CD4-positive, alpha-beta T cell (primary cell): ENCODE measurements at places on chromosomes 7 and 10.

- no peak for DNase-seq
Observed at GRCh38 chr10:86678999-86679792, 10.9 kb downstream of the LDB3 start.

GRCh38 chr10:128280271-128280670, 154.0 kb upstream of the MKI67 start:
- no peak for DNase-seq

DNA sequence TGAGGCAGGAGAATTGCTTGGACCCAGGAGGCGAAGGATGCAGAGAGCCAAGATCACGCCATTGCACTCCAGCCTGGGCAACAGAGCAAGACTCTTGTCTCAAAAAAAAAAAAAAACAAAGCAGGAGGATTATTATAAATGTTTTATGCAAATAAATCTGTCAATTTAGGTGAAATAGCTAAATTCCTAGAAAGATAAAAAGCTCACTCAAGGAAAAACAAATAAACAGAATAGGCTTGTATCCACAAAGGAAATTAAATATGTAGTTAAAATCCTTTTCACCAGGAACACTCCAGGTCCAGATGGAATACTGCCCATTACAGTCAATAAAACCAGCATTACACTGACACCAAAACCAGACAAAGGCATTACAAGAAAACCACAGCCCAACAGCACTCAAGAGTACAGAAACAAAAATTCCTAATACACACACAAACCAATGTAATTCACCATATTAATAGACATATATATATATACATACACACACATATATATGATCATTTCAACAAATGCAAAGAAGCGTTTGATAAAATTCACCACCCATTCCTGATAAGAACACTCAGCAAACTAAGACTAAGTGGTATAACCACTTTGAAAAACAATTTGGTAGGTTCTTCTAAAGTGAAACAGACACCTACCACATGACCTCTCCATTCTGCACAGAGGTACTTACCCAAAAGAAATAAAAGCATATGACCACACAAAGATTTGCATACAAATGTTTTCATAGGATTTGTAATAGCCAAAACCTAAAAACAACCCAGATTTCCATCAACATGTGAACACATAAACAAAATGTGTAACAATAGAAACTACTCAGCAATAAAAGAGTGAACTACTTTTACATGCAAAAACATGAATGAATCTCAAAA, 38.8 kb downstream of the ABI1 start:
- DNase-seq, result no peak

DNA sequence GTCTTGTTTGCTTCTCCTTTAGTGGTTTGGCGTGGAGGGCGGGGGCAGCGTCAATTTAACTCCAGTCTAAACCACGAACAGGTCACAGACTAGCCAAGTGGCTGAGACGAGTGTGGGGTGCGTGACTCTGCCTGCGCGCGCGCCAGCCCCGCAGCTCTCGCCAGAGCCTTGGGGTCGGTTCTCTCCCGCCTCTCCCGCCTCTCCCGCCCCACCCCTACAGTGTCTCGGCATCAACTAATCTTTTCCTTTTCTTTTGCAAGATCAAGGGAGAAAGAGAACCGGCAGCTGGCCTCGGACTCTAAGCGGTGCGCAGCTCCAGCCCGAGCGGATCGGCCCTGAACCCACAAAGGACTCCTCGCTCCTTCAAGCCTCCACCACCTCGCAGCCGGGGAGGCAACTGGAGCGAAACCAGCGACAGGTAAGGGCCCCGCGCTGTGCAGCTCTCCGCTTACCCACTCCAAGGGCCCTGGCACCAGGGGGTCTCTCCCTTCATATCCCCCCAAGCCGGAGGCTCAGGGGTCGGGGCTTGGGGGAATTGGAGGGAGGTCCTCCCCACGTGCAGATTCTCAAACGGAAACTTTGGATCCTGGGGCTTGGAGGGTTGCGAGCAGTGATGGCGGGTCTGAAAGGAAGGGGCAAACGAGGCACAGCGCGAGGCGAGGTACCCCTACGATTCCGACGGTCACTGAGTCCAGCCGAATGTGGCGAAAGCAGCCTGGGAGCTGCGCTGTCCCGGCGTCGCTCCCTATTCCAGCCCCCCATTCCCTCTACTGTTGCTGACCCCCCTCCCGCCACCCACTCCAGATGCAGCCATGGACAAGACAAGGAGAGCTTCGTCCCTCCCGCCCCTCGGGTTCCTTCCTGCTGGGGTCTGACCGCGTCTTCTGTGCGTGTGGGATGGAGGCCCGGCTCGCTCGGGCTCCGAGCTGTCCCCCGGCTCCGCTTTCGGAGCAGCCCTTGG, 829 bp downstream of the CHRM2 start:
- DNase-seq, result no peak

DNA sequence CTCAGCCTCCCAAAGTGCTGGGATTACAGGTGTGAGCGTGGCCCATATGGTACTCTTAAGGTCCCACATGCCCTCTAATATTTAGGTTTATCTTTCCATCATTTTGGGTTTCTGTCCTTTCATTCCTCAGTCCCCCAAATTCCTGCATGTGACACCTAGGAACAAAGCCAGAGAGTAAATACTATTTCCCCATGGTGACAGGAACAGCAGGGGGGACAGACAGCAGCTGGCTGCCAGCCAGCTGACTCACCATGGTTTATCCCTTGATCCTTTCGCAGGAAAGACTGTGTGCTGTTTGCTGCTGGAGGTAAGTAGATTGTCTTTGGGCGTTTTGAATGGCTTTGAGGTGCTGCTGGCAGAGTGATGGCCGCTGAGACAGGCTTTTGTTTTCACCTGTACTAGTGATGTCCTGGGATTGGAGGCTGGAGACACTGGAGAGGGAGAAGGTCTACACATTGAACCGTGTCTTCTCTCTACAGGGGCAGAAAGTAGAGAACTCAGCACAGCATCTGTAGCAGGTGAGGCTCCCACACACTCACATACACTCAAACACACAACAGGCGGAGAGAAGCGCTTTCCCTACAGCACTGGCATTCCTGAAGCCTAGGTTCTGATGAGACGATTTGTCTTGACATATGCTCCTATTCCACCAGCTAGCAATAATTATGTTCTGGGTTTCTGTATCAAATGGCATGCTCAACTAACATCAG, 83.7 kb upstream of the EFCAB10 start:
- no peak for DNase-seq

DNA sequence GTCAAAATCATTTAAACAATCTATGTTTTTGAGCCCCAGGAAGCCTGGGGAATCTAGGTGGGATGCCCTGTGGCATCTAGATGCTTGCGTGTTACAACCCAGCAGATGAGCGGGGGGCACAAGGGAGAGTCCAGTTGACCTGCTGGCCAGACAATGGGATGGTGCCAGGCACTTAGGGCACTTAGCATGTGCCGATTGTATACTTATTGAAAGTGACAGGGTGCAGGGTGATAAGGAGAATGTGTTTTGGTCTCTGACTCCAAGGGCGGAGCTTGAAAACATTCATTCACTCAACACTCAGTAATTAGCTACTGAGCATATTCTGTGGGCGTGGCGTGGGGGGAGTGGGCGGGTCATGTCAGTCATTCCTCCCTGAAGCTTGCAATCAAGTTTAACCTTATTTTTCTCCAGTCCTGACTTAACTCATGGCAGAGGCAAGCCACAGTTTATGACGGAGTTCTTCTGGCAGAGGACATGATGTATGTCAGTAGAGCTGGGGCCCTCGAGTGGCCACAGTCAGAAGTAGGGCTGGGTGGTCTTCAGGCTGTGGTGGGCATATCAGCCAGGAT, 115.1 kb downstream of the PRKCQ start:
- DNase-seq, result no peak

DNA sequence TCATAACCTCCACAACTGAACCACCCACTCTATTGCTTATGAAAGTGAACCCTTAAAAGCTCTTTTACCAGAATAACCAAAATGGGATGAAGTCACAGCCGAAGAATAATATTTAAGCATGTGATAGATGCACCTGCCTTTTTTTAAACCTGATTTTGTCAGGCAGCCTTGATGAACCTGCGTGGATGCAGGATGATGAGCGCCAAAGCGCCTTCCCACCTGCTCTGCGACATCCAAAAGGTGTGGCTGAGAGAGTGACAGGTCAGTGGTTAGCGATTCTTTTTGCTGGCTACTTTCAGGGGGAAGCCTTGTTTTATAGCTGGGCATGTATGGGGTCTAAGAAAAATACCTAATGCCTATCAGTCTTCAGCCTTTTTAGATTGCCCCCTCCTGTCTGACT, 157.8 kb downstream of the FANK1 start:
- no peak for DNase-seq

DNA sequence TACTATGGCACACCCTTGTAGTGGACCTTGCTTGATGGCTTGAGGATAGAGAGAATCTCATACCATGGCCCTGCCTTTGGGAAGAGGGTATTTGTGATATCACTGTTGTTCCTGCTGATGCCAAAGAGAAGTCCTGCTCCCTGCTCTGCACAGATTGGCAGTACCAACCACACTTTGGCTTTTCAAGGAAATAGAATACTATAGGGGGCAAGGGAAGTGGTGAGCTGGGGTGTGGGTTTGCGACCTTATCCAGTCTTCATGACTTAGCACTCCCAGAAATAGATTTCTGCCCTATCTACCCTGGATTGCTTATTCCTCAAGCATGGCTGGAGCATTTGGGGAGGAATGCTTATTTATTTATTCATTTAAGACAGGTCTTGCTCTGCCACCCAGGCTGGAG, 6.8 kb upstream of the MAPK8 start:
- DNase-seq, result no peak

DNA sequence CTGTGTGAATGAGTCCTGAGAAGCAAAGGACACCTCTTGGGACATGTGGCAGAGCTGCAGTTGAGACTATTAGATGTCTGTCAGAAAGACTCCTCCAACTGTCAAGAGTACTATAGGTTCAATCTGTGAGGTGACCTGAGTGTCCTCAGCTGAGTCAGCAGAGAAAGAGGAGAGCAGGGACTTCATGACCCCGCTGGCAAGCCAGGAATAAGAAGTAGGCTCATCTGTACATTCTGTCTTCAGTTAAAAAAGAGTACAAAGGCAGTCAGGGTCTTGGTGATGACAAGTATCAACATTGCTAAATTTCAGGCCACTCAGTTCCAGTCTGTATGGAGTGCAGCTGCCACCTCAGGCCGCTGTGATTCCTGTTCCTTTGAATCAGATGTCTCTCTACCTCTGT, 25.1 kb downstream of the HECTD2 start:
- DNase-seq, result no peak

GRCh38 chr7:110148054-110148453, 942.9 kb upstream of the LRRN3 start:
- no peak for DNase-seq

- DNase-seq, result no peak
Observed at GRCh38 chr10:125538947-125539731, 143.8 kb downstream of the TEX36 start.

GRCh38 chr10:91366704-91367103, 43.4 kb upstream of the HECTD2 start:
- no peak for DNase-seq

GRCh38 chr10:84739641-84740040, 411.3 kb downstream of the CCSER2 start:
- no peak for DNase-seq

DNA sequence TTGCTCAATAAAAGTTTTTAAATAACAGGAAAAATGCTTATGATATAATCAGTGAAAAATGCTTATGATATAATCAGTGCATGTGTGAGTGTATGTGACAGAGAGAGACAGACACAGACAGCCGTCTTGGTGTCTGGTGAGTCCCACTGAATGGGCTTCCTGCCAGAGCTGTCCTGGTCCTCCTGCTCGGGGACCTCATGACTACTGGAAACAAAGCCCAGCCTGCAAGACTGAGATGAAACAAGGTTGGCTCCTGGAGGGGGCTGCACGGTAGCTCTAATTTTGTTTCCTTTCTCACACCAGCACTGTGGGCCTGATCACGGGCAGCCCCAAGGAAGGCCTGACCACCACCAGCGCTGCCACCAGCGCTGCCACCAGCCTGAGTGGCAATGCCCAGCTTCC, 57.3 kb downstream of the NRP1 start:
- no peak for DNase-seq

DNA sequence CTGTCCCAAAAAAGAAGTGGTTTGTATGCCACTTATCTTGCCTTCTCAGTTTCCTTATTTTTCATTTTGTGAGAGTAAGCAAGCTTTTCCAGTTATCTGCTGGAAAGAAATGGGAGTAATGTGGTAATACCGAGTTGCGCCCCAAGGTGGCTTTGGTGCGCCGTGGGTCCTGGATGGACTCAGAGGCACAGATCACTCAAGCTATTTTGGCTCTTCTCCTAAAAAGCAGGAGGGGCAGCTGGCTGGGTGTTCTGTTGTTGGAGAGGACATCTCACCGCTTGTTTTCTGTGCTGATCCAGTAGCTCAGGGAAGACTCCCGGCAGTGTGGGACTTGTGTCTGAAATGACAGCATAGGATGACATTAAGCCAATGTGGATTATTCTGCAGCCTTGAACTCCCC, 16.4 kb downstream of the PRKRIP1 start:
- peak; percentile 29 for DNase-seq

DNA sequence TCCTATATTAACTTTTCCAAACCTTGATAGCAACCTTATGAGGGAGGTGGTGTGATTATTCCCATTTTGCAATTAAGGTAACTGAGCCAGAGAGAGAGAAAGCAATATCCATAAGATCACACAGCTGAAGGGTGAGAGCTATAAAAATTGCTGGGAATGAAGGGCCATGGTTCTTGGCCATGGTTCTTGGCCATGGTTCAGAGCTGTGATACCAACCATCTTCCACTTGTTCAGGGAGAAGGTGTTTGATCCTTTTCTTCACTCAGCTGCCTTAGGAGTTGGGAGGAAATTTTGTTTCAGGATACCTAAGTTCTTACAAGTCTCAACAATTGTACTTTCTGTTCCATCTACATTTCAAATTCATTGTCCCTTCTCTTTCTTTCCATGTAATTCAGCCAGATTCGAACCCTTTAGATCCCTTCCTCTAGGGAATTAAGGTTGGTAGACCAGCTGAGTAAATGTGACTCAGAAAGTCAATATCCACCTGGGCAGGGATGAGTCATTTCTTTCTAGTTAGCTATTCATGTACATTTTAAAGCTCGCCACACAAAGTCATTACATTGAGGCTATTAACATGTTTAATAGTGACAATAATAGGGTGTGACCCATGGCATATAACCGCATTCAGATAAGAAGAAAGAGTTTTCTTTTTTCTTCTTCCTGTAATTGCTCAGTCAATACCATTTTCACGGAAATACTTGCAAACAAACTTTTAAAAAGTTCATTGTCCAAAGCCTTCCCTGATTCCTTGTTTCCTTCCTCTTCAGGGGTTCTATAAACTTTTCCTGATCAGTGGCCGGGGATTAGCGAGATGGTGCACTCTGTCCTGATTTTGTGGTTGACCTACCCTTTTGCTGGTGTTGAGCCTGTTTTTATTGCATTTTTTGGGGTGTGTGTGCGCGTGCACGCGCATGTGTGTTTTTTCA, 143.4 kb downstream of the TCF7L2 start:
- DNase-seq, result no peak

- DNase-seq, result no peak
Observed at GRCh38 chr10:945778-946177, 14.3 kb upstream of the LARP4B start.

DNA sequence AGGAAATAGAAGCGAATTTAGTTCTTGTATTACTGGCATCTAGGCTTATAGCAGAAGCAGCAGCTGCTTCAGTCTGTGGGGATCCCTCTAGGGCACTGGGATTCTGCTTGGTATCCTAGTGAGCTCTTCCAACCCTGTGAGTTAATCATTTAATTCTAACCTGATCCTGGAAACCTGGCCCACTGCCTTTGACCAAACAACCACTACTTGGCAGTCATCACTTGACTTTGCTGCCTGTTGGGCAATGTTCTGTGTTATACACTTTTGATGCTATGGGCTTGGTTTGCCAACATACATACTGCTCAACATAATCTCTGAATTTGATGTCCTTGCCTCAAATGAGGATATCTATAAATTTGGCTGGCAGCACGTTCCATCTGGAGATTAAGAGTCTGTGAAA, 813.4 kb downstream of the ANKRD7 start:
- DNase-seq, result no peak
